ENCODE measurements at places on chromosomes 3 and 15.

DNA sequence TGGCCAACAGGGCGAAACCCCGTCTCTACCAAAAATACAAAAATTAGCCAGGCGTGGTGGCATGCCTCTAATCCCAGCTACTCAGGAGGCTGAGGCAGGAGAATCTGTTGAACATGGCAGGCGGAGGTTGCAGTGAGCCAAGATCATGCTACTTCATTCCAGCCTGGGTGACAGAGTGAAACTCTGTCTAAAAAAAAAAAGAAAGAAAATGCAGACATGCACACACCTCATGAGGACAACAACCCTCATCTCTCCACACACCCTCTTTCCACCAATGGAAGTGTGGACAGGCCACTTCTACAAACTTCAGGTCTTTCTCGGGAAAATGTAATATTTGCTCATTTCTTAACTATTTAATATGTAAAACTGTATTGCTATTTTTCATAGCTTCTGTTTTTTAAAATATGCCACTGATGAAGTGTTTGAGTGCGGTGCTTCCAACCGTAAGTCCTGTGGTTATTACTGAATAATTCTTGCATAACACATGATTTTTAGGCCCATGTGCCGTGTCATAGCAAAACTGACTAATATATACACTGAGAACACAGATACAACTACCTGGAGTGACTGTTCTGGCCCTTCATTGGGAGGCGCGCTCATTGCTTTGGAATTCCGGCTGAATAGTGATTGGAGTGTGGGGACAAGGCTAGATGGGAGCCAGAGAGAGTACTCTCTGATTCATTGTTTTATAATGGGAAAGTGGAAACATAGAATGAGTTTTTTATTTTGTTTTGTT lies 23.1 kb downstream of the LRRC31 start:
- DNase-seq = peak; percentile 48

DNA sequence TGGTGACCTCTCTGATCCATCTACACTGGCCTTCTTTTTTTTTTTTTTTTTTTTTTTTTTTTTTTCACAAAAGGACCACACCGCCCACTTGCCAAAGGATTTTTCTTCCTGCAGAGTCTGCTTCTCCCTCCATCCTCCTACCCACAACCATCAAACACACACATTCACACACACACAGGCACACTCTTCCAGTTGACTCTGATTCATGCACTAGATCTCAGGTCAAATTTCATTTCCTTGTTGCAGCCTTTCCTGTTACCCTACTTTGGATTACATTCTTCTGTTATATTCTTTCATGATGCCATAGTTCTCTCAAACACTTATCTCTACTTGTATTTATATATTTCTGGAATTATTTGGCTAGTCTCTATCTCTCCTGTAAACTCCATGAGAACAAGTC lies 133.9 kb downstream of the STAC start:
- DNase-seq = peak; percentile 16

- no peak for DNase-seq
These were observed 32.8 kb upstream of the STRIT1 start for GRCh38 chr3:155326244-155326643.

GRCh38 chr15:30788595-30788994 lies 115.1 kb upstream of the FAN1 start:
- DNase-seq = no peak

DNA sequence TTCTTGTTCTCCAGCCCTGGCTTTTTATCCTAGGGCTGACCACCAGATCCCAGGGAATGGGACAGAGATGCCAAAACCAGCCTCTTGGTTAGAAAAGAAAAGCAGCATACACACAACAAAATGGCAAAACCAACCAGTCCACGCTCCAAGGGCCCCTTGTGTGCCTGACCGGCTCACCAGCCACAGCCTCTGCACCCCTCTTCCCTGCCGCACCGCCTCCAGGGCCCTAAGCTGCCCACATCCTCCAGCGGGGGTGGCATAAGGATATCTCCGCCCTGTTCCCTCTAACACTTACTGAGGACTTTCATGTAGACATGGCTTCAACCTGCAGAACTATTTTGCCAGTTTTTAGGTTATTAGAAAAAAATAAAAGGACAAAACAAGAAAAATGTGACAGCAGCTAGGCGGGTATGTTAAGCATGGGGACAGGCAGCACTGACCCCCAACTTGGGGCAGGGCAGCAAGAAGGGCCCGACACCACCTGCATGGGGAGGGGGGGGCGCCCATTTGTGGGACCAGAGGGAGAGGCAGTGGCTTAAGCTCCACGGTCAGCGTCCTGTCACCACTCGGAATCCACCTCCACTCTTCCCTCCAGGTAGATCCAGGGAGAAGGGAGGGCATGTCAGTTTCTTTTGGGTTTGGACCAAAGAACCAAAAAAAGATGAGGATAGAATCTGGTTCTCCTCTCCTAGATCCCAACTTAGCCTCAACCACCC lies 49.1 kb downstream of the DHX30 start:
- DNase-seq = no peak

All from fibroblast of pulmonary artery (primary cell).